ENCODE measurements at places on chromosomes 5 and 9. TPM values are rescaled to one million over a fixed set of nuclear protein-coding genes. Genes with fewer than 3 reads are reported as not detected.

Gene ADRB2
- total RNA-seq, result 0.18 TPM

Gene IL3
- total RNA-seq, result not detected

Gene SPINK7
- not detected for total RNA-seq

Gene PTCD2
- 16.6 TPM for total RNA-seq

Gene SPATA24
- total RNA-seq, result 7.7 TPM

Gene LECT2
- total RNA-seq, result not detected

Gene OBP2B
- total RNA-seq, result not detected

Gene GPR151
- total RNA-seq, result 0.07 TPM

Gene DDX4
- total RNA-seq, result not detected

Gene MCC
- 23.0 TPM for total RNA-seq

Gene TPM2
- 129 TPM for total RNA-seq

Gene TSPAN17
- total RNA-seq, result 50.7 TPM

Gene ENC1
- 31.9 TPM for total RNA-seq

Gene ABO
- total RNA-seq, result not detected

Gene IL5
- total RNA-seq, result not detected

Gene RNF180
- total RNA-seq, result 1.2 TPM

Gene UAP1L1
- total RNA-seq, result 9.0 TPM

Gene FAM221B
- not detected for total RNA-seq

Measured in H7 (cell line).